Fibroblast of skin of right quadriceps (primary cell): ENCODE measurements at places on chromosomes 6 and 20.

- no peak for DNase-seq
Measured at GRCh38 chr6:112941613-112942012, 594.5 kb downstream of the RFPL4B start.

DNA sequence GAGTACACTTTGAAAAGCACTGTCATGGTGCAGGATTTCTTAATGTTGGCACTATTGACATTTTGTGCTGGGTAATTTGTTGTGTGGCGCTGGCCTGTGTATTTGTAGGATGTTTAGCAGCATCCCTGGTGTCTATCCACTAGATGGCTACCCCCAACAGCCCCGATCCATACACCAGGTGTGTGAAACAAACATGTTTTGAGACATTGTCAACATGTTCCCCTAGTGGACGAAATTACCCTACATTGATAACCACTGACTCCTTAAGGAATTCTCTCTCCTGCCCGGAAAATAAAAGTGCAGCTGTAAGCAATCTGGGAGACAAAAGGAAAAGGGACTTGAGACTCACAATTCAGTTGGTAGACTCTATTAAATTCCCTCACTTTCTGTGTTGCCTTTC, 52.6 kb upstream of the TMEM200A start:
- no peak for DNase-seq

GRCh38 chr20:22763257-22763906, 179.0 kb upstream of the FOXA2 start:
- DNase-seq = peak; percentile 53

DNA sequence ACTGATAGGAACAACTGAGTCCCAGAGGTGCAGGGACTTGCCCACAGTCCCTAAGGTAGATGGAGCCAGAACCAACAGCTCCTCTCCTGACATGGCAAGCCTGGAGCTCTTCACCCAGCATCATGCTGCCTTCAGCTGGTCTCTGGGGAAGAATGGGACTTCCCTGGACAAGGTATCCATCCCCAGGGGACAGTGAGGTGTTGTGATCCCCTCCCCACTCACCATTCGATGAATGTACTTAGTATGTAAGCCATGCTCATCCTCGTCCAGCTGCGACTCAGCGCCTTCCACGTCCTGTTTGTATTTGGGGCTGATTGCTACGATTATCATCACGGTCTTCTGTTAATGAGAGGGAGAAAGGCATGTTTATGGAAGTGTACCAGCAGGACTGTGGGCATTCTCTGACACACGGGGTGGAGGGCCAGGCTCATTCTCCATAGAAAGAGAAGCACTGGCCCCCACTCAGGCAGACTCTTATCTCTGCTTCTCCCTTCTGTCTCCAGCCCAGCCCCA, 39.4 kb downstream of the TRAF3IP2 start:
- DNase-seq = peak; percentile 42
